D721Med (cell line): ENCODE measurements at places on chromosomes 5 and 9.

- DNase-seq = no peak
Measured at GRCh38 chr5:159891371-159891770, 24.9 kb upstream of the ADRA1B start.

DNA sequence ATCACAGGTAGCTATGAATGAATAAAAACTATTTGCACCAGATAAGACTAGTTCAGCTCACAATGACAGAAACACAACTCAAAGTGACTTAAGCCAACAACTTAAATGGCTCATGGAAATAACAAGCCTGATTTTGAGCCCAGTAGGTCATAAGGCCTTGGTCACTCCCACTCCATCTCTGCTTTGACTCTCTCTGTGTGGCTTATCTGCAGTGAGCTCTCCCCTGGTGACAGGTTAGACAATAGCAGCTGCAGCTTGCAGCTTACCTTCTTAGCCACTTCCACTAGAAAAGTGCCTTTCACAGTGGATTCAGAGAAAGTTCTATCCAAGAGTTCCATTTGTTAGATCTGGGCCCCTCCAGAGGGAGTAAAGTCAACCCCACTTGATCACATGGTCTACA, 315.7 kb downstream of the RAB3C start:
- DNase-seq = no peak

GRCh38 chr5:69450116-69450515, 35.2 kb downstream of the MARVELD2 start:
- no peak for DNase-seq

GRCh38 chr9:104300124-104300523, 203.9 kb upstream of the OR13F1 start:
- no peak for DNase-seq
